ENCODE measurements at places on chromosomes 5 and 9.

- no peak for DNase-seq
These were observed 124.0 kb upstream of the LARP1 start for GRCh38 chr5:154631141-154631540.

DNA sequence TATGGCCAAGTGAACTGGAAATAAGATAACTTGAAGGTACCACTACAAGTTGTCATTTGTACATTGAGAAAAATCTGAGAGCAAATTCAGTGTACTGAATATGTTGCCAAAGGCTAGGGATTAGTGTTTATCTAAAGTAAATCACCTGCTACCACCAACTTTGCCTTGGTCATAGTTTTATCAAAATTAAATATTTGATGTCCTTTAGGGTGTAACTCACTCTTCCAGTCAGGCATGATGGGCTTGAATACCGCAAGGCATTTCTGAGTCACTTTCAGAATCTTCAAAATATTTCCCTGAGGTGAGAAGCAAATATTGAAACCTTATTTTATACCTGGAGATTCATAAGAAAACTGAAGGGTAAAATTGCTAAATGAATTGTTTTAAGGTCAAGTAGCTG, 1338.6 kb upstream of the ACO1 start:
- no peak for DNase-seq

DNA sequence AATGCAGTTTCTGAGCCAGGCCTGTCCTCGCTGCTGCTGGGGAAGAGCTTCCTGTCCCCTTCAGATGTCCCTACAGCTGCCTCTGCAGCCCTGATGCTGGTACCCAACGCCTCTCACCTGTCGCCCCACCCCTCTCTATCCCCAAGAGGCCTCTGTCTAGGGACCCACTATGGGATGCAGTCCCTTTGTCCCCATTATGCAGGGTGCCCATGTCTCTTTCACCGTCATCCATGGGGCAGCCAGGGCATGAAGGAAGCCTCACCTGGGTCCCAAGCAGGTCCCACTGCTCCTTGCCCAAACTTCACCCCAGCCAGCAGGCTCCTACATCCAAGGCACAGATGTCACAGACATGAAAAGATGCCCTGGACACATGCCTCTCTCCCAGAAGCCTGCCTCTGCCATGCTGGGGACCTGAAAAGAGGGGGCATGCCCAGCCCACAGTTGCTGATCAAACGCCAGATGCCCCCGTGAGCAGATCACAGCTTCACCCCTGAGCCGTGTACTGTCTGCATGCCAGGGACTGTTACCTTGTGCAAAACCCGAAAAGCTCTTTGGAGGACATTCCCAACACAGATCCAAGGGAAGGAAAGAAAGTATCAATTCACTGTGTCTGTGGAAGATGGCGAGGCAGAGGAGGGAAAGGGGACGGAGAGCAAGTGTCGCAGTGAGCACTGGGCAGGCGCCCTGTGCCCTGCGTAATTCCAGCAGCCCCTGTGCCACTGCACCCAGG, 81.0 kb downstream of the ADAMTS2 start:
- no peak for DNase-seq

- no peak for DNase-seq
These were observed 137.4 kb upstream of the DMAC1 start for GRCh38 chr9:7936996-7937395.

DNA sequence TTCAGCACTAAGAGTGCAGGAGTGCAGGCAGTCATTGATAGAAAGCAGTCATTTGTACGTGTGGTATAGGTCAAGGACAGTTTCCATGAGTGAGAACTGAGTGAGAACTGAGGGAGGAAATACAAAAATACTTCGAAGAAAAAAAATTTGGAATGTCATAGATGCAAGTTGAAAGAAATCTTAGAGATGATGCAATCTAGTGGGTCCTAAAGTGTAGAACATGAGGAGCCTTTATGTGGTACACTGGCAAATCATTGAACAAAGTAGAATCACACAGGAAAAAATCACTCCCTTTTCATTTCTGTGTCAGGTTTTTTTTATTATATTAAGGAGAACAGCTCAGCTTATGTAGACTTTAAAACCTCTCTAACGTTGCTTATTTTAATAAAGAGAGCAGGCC, 26.4 kb upstream of the SLC1A1 start:
- DNase-seq = no peak
